Foreskin fibroblast (primary cell): ENCODE measurements at places on chromosomes 11 and 22.

- no peak for DNase-seq
Observed at GRCh38 chr22:24507716-24508115, 12.6 kb downstream of the UPB1 start.

DNA sequence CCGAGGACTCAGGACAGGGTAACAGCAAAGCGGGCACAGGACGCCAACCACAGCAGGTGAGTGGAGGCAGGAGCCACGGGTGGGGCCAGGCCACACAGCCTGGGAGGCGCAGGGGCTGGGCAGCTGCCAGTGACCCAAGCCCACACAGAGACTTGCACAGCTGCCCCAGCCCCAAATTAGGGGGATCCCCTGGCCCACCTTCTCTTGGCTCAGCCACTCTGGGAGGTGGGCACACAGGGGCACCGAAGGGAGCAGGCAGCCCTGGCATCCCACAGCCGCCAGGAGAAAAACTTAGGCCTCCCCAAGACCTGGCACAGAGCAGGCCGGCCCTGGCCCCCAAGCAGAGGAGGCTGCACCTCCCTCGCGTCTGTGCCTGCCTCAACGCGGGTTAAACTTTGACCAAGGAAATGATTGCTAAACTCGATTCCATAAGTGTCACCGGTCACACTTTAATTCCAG, at the start of gene SLC22A12:
SLC22A12 (plus strand) TSS at position 458 of the 459 bp plus-strand sequence. CDS start 337 bp downstream, outside the sequence.
- DNase-seq = no peak

DNA sequence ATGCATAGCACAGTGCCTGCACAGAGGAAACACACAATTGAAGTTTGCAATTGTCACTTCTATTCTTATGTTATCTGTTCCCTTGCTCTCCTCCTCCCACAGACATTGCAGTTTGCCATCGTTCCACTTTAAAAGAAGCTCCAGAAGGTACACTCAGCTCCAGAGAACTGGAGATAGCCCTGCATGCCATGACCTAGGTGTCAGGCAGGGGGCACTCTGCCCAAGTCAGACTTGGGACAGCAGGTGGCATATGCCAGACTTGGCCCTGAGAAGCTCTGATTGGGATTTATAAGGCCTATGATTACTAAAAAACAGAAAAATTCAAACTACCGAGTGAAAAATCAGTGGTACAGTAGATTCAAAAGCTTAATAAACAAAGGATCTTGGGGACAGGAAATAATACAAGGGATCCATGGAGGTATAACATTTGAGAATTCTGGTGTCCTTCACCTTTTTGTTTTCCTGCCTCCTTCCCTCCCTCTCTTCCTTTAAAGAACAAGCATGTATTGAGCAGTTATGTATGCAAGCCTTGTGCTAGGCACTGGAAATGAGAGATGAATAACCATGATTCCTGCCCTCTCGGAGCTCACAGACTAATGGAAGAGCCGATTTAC, 40.0 kb downstream of the TENM4 start:
- peak; percentile 75 for DNase-seq

DNA sequence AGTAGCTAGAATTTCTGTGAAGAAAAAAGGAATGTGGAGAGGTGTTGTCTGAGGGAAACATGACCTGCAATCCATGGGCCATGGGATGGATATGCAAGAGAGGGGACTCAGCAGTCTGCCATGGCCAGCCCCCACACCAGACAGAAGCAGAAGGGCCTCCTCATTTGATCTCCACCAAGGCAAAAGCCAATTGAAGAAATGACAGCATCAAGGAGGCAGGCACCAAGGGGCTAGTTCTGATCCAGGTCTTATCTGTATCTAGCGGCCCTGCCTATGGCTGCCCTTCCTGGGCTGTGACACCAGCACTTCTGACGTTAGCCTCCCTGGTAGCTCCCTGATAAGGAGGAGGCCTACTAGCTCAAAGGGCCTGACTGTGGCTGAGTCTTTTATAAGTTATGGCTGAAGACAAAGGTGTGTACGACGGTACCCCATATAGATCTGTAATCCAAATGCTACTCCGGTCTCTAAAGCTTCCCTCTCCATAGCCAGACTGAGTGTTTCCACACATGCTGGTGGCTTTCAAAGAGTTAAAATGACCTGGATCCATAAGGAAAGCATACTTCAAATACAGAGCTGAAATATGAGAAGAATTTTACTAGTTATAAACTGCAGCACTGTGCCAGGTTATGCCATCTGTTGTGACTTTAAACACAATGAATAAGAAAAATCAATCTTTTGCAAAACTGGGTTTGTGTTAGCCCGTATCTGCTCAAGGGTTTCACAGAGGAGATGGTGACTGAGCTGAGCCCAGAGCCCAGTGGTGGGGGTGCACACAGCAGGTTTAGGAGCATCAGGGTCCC, 34.4 kb downstream of the HIRA start:
- no peak for DNase-seq

DNA sequence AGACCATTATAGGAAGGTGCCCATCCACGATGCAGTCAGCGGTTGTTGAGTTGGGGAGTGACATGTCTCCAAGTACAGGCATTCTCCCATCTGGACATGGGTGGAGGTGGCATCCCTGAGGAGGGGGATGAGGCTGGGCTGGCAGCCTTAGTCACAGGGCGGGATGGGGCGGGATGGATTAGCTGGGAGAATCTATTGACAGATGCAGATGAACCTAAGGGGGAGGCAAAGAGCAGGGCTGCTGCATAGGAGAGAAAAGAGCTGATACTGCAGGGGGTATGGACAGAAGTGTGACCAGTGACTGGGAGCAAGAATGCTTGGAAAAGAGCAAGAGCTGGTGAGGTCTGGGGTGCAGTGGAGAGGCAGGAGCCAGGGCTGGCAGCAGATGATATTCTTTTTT, 42.7 kb downstream of the SCN3B start:
- no peak for DNase-seq

- no peak for DNase-seq
Observed at GRCh38 chr11:119157063-119157462, 8.2 kb downstream of the ABCG4 start.

- DNase-seq = no peak
Observed at GRCh38 chr22:45131749-45132148, 32.0 kb upstream of the NUP50 start.

DNA sequence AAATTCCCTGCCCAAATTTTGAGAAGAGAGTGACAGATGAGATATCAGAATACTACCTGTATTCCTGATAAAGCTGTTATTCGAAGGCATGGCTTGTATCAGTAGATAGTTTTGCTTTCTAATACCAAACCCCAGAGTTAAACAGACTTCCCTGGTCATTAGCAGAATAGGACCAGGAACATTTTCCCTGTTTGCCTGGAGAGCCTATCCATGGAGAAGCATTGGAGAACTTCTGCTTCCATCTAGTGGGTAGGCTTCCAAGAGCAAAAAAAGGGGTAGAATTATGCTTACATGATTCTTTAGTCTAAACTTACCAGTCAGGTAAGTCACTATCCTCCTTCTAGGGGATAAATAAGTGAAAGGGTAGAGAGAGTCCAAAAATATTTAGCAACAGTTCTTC, 14.2 kb downstream of the PDE3B start:
- DNase-seq = no peak
